ENCODE measurements at places on chromosomes 1 and 21. TPM values are rescaled to one million over a fixed set of nuclear protein-coding genes. Genes with fewer than 3 reads are reported as not detected.

DNA sequence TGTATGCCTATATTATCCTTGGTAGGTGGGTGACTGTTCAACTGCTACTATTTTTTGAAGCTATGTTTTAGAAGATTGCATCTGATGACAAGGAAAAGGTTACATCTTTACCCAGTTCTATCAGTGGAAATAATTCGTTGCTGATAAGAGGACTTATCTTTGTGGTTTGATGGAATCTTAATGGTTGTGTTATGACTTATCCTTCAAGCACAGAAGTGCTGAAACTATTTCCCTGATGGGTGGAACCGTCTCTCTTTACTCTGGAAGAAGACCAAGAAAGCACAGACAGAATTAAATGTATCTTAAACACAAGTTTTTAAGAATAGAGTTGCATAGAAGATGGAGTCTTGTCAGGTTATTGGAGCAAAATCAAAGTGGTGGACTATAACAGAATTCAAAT lies 437.7 kb upstream of the KAZN start:
- DNase-seq, result no peak

- DNase-seq, result no peak
These were observed 360.2 kb upstream of the PTBP2 start for GRCh38 chr1:96361271-96361856.

The LAD1 gene
- 272 TPM for total RNA-seq

The SLC26A9 gene
- 1.3 TPM for total RNA-seq

The KLHDC7A gene
- total RNA-seq, result 9.6 TPM

All from mucosa of gallbladder (tissue), 1 donor.